ENCODE measurements at places on chromosomes 16 and 17. TPM values are rescaled to one million over a fixed set of nuclear protein-coding genes. Genes with fewer than 3 reads are reported as not detected.

C16orf46 gene
- not detected for total RNA-seq

- DNase-seq, result no peak
Measured at GRCh38 chr16:4660454-4661007, 32.8 kb upstream of the NUDT16L1 start.

- no peak for DNase-seq
Measured at GRCh38 chr17:6019959-6020358, 50.2 kb upstream of the WSCD1 start.

- DNase-seq, result no peak
Measured at GRCh38 chr16:57113042-57113453, 20.7 kb downstream of the CPNE2 start.

DNA sequence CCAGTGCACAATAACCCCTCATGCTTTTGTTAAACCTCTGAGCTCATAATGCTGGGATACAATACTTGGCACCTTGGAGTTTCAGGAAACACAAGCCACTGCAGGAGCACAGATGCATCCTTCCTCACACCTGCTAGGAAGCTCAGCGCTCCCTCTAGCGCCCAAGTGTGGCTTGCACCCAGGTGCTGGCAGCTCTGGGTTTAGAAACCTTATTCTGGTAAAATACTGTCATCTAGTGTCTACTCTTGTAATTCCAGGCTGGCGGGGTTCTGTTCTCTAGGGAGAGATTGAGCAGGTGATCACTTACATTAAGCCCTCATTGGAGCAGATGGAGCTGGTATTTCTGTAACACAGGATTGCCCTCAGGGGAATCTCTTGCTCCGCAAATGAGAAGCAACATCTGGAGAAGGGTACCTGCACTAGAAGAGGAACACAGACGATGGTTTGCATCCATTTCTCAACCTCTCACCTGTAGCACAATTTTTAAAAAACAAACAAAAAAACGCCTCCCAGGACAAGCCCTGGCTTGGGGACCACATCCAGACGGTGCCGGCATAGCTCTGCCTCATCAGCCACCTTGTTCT lies 1.5 kb downstream of the CCL1 start:
- DNase-seq, result peak; percentile 91

Measured in umbilical cord (tissue), 2 donors.